Kidney (tissue), 22 donors: ENCODE measurements at places on chromosomes 1 and 21. TPM values are rescaled to one million over a fixed set of nuclear protein-coding genes. Genes with fewer than 3 reads are reported as not detected.

BLACAT1 gene
- 4.3 TPM for total RNA-seq

CD101 gene
- total RNA-seq, result 1.3 TPM

GBP6 gene
- not detected for total RNA-seq

HPDL gene
- total RNA-seq, result 0.66 TPM

CREB3L4 gene
- 10.9 TPM for total RNA-seq

ENSA gene
- total RNA-seq, result 193 TPM

CD1E gene
- 3.5 TPM for total RNA-seq

PTGFR gene
- 3.7 TPM for total RNA-seq

ENO1 gene
- total RNA-seq, result 1,164 TPM

SEC16B gene
- 4.8 TPM for total RNA-seq

BGLAP gene
- 1.8 TPM for total RNA-seq

AHDC1 gene
- 48.2 TPM for total RNA-seq

RNF186 gene
- total RNA-seq, result 2.7 TPM

DFFA gene
- 33.4 TPM for total RNA-seq

RIMKLA gene
- 3.3 TPM for total RNA-seq

FCRL1 gene
- total RNA-seq, result 5.7 TPM

PGLYRP4 gene
- total RNA-seq, result not detected

CLCA1 gene
- total RNA-seq, result not detected

IGFN1 gene
- total RNA-seq, result 2.8 TPM

FH gene
- total RNA-seq, result 51.9 TPM

AMY1A gene
- total RNA-seq, result not detected

VANGL1 gene
- 12.3 TPM for total RNA-seq

CLIC6 gene
- 10.1 TPM for total RNA-seq

PCP4L1 gene
- total RNA-seq, result 1.3 TPM

AGPAT3 gene
- 86.2 TPM for total RNA-seq

TRIM46 gene
- 2.1 TPM for total RNA-seq

THBS3 gene
- 33.0 TPM for total RNA-seq

IGSF8 gene
- 40.9 TPM for total RNA-seq
